ENCODE measurements at places on chromosomes 4 and X.

DNA sequence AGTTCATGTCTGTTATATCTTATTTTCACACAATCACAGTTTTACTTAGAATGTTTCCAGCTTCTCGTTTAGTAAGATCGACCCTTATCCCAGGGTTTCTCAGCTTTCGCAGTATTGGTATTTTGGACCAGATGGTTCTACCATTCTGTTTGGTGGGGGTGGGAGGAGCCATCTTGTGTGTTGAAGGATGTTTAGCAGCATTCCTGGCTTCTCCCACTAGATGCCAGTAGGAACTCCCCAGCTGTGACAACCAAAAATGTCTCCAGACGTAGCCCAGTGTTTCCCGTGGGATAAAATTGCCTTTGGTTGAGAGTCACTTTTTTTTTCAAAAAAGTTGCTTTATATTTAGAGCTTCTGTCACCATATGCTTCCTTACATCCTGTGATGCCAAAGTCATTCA lies 90.9 kb upstream of the TLR2 start:
- no peak for DNase-seq

GRCh38 chr4:76781698-76782595 lies 116.0 kb downstream of the SOWAHB start:
- no peak for DNase-seq

GRCh38 chr4:83305187-83305586 lies 20.6 kb upstream of the COQ2 start:
- DNase-seq: no peak

DNA sequence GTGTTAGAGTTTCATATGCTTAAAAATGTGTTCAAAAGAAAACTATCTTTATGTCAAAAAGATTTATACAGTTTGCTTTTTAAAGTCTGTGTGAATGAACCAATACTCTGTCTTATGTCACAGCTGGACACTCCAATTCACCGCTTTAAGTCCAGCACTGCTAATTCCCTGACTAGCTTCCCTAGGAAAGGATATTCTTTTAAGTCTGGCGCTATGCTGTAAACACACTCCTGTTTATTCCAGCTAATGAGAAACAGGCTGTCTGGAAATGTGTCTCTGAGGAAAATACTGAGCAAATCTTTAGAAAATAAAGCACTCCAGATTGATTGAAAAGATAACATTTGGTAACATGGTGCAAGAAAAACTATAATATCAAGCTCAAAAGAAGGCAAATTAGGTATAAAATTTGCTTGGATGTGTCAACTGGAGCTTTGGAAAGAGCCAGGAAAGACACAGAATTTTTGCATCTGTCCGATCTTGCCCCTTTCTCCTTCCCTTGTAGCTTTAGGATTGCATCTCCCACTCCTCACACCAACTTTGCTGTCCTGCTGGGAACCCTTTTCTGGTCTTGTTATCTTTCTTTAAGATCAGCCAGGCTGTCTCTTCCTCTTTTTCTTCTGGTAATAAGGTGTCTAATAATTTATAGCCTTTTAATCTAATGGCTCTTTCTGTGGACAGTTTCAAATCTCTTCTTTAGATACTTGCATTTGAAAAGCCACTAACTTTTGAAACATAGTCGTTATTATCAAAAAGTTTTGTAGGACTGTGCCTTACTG lies 40.9 kb upstream of the VEGFC start:
- no peak for DNase-seq

- DNase-seq: no peak
Observed at GRCh38 chr4:139963708-139964107, 190.3 kb downstream of the MAML3 start.

- DNase-seq: no peak
Observed at GRCh38 chr4:2809610-2810180, 16.8 kb downstream of the SH3BP2 start.

DNA sequence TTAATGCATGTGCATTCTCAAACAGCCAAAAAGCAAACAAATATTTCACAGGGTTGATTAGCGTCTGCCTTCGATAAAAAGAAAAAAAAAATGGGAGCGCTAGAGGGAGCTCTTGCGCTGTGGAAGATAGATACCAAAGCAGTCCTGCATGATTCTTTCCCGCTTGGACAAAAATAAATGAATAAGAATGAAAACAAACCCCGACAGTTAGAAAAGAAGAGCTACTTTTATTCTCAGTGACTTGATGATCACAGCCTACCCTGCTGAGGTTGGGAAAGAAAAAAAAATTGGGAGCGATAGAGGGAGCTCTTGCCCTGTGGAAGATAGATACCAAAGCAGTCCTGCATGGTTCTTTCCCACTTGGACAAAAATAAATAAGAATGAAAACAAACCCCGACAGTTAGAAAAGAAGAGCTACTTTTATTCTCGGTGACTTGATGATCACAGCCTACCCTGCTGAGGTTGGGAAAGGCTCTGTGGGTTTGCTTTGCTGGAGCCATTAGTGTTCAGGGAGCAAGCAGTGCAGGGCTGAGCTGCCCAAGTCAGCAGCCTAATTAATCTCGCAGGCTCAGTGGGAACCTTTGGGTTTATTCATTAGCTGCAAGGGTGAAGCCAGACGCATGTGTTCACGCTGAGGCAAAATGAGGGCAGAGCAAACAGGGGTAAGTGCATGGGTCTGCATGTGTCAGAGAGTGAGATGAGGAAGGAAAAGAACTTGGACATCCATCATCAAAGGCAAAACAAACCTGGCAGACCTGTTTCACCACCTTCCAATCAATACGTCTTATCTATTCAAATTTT lies 249.3 kb upstream of the PRKX start:
- DNase-seq: no peak

DNA sequence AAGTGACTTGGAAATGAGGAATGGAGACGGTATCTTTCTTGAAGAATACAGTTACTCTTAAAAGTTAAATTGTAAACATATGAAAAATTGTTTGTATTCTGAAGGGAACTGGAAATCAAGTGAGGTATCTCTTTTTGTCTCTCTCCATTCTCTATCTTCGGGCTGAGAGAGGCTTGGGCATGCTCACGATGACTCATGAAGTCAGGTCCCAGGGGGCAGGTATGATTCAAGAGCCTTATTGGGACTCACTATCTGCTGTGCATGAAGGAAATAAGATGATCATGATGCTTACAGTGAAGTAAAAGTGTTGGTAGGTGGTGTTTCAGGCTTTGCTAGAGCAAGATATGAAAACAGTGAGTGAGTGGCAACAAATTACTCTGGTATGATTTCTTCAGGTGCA lies 200.4 kb upstream of the PITX2 start:
- no peak for DNase-seq

GRCh38 chr4:2587213-2587823 lies 50.9 kb downstream of the FAM193A start:
- DNase-seq: no peak

DNA sequence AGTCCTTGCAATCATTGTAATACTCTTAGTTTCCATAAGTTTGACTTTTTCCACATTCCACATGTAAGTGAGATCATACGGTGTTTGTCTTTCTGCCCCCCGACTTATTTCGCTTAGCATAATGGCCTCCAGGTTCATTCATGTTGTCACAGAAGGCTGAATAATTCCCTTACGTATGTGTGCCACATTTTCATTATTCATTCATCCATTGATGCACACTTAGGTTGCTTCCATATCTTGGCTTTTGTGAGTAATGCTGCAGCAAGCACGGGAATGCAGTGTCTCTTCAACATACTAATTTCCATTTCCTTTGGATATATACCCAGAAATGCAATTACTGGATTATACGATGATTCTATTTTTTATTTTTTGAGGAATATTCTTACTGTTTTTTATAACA lies 22.0 kb upstream of the VEGFC start:
- no peak for DNase-seq

GRCh38 chr4:159977907-159978617 lies 875.2 kb downstream of the RAPGEF2 start:
- DNase-seq: no peak
